IMR-90 (cell line): ENCODE measurements at places on chromosomes 12 and 14.

DNA sequence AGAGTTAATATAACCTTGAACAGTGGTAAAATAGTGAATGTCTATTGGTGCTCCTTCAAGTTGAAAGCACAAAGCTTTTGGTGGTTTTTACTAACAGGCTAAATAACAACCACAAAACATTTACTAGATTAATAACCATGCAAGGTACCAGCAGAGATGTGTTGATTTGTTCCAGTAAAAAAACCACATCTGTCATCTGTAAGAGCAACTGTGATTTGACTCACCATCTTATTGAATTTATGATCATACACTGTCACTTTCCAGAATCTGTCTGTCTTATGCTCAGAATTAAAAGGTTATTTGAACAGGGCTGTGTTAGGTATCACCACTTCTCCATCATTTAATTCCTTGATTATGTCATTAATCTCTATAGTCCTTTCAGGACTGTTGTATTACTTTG lies 107.0 kb upstream of the PTHLH start:
- DNase-seq: no peak

- no peak for DNase-seq
Measured at GRCh38 chr14:105399466-105399775, 1.1 kb downstream of the TEX22 start.

GRCh38 chr12:52023182-52023975 lies 16.6 kb downstream of the TAMALIN start:
- peak; percentile 56 for DNase-seq

DNA sequence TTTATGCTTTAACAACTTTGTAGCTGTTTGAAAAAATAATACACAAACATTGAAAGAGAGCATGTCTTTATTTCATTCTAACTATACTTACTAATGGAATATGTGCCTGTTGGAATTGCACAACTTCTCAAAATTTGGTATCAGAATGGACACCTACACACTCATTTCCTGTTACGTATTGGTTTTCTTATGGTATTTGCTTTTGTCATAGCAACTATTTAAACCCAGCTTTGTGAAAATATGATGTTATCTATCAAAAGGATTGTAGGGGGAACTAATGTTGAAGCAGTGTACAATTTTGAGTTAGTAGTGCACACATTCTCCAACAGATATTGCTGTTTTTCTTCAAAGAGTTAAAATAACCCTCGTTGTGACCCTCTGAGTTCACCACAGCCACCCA lies 52.6 kb downstream of the RBMS2 start:
- peak; percentile 78 for DNase-seq

GRCh38 chr14:103057028-103057371 lies 349 bp downstream of the CDC42BPB start:
- DNase-seq: no peak

DNA sequence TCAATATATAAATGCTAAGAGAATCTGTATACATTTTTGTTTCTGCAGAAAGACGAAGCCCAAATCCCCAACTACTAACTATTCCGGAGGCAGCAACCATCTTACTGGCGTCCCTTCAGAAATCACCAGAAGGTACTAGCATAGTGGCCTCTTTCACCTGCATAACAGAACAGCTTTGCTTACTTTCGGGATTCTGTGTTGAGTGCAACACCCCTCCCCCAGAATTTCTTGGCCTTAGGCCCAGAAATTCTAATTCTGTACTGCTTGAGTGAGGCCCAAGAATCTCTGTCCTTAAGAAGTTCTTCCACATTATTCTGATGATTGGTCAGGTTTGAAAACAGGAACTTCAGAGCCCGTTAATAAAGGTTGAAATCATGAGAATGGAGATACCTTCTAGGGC lies 2.9 kb downstream of the SPX start:
- DNase-seq: no peak

GRCh38 chr12:120956579-120957300 lies 21.6 kb upstream of the HNF1A start:
- no peak for DNase-seq

GRCh38 chr12:95837240-95838038 lies 21.3 kb upstream of the SNRPF start:
- no peak for DNase-seq

DNA sequence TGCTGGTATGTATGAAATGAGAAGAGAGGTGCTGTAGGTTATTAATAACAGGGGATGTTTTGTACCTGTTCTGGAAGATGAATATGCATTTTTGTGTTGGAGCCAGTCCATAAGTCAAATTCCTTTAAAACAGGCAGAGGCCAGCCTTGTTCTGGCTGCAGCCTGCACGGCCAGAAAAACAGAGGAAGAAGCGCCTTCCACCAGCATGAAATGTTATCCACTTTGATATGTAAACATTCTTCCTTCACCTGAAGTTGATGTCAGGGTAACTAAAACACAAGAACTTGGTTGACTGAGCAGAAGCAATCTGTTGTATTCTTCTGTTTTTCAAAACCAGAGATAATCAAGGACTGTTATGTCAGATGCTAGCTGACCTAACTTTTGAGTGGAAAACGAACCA lies 237.9 kb upstream of the PLEKHG7 start:
- DNase-seq: no peak

- DNase-seq: no peak
Measured at GRCh38 chr12:65546528-65546927, 268.0 kb downstream of the MSRB3 start.

- peak; percentile 71 for DNase-seq
Measured at GRCh38 chr12:7832059-7832696, 40.5 kb downstream of the SLC2A14 start.

DNA sequence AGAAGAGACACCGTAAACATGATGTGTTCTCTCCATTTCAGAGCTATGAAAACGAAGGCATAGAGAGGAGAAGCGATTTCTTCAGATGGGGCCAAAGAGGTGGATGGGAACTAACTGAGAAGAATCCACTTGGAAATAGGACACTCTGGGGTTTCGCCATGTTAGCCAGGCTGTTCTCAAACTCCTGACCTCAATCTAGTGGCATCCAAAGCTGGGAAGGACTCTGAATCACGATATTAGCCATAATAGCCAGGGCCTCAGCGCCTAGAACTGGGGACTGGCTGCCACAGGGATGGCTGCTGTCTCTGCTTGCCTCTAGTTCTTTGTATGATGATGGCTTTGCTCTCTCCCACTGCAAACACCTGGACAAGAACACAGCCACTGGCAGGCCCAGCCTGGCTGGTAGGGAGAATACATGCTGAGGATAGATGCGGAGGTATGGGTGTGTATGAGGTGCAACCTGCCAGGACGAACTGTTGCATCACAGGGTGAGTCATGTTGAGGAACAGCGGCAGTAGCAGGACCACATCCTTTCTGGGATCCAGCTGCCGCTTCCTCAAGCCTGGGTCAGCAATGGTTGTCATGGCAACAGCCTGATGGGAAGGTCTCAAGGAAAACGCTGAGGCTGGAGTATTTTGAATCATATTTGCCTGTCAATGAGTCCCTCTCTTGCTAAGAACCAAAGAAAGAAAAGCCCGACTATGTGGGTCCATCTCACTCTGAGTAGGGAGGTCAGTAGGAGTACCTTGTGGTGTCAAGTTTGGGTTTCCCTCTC lies 31.1 kb downstream of the CCDC177 start:
- DNase-seq: peak; percentile 93

GRCh38 chr12:31224768-31225448 lies 101.0 kb downstream of the SINHCAF start:
- no peak for DNase-seq

DNA sequence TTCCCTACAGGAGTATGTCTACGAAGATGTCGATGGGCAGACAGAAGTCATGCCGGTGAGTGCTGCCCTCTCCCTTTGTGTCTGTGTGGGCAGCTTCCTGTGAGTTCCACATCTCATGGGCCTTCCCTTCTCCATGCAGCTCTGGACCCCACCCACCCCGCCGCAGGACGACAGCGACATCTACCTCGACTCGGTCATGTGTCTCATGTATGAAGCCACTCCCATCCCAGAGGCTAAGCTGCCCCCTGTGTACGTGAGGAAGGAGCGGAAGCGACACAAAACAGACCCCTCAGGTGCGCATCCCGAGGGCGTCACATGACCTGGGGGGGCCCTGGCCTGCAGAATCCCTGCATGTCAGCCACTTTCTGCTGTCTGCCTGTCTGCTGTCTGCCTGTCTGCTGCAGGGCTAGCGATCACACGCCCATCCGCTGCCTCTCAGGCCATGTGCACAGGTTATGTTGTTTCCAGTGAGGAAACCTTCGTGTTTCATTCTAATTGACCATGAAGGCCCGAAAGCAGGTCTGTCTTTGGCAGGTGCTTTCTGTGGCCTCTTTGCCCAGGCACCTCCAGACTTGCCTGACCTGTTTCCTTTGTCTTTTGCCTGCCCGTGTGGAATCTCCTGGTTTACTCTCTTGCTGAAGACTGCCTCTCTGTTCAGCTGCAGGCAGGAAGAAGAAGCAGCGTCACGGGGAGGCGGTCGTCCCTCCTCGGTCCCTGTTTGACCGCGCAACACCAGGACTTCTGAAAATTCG lies 95.1 kb downstream of the EP400 start:
- no peak for DNase-seq

GRCh38 chr12:8629486-8630033 lies 16.9 kb upstream of the AICDA start:
- DNase-seq: no peak

GRCh38 chr14:99729991-99730875 lies 46.1 kb downstream of the CYP46A1 start:
- DNase-seq: peak; percentile 19

GRCh38 chr12:16070113-16070512 lies 159.0 kb downstream of the DERA start:
- DNase-seq: no peak
